Stimulated activated CD8-positive, alpha-beta memory T cell treated with anti-CD3 and anti-CD28 coated beads, Interleukin-2, amount 100 ng/mL, for 1 hour (primary cell): ENCODE measurements at places on chromosomes 1 and 21.

GRCh38 chr1:245404952-245405351, 250.2 kb downstream of the KIF26B start:
- DNase-seq = no peak

- no peak for DNase-seq
These were observed 452.1 kb upstream of the NEGR1 start for GRCh38 chr1:72734415-72734814.

DNA sequence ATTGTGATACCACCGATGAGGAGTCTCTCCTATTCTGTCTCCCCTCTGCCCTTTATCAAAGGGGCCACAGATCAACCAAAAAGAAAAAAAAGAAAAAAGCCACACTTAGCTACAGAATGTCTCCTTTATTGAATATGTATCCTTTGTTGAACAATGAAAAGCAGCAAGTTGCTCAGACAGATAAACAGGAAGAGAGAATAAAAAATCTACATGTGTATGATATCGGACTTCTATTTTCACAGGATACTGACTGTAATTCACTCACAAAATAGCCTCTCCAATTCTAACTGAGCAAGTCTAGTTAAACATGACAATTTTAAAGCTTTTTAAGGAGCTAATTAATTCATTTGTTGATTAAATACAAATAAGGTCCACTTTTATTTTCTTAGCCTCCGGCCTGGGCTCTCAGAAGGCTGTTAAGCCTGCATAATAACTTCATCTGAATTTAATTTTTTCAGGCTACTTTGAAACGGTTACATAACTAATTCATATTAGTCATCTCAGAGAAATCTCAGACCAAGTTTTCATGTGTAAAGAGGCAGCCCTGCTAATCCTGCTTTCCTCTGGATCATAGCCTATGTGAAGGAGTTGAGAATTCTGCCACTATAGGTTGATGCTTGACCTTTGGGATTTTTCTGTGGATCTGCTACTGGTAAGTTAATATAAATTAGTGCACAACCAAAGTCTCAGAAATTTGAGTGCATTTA, 304.1 kb upstream of the NR5A2 start:
- no peak for DNase-seq

GRCh38 chr1:35847935-35848565, 35.0 kb upstream of the AGO1 start:
- DNase-seq = no peak

DNA sequence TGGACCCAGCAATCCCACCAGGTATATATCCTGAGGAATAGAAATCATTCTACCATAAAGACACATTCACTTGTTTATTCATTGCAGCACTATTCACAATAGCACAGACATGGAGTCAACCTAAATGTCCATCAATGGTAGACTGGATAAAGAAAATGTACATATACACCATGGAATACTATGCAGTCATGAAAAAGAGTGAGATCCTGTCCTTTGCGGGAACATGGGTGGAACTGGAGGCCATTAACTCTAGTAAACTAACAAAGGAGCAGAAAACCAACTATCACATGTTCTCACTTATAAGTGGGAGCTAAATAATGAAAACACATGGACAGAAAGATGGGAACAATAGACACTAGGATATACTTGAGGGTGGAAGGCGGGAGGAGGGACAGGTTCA, 36.1 kb upstream of the PRKACB start:
- DNase-seq = no peak

DNA sequence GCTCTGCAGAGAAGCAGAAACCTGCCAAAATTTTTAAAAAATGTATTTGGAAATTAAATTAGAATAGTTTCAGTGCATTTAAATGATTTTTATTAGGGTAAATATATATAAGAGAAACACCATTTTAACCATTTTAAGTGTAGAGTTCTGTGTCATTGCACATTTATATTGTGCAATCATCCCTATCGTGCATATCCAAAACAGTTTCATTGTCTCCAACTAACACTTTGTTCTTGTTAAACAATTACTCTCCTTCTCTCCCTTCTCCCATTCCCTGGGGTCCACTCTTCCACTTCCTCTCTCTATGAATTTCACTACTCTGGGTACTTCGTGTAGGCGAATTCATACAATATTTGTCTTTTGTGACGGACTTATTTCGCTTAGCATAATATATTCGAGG, 6.0 kb upstream of the OR2L8 start:
- no peak for DNase-seq

DNA sequence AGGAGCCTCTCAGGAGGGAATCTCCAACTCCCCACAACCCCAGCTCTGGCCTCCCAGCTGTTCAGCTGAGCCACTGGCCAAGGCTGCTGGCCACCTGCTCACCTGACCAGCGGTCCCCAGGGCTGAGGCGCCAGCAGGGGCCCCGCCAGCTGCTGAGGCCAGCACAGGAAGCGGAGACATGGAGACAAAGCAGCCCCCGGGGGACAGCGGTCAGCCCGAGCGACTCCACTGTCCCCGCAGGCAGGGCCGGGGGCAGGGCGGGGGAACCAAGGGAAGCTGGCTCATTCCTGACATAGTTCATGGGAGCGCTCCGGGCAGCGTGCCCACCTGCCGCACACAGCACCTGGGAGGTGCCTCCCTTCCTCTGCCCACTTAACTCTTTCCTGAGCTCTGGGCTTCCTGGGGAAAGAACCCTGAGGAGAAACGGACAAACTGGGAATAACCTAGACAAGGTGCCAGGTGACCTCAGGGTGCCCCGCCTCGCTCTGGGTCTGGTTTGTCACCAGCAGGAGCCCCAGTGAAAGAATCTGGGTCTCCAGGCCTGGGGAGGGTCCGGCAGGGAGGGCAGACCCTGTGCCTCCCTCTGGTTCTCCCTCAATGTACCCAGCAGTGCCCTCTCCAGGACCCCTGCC, 10.7 kb downstream of the EPHA2 start:
- DNase-seq = no peak

DNA sequence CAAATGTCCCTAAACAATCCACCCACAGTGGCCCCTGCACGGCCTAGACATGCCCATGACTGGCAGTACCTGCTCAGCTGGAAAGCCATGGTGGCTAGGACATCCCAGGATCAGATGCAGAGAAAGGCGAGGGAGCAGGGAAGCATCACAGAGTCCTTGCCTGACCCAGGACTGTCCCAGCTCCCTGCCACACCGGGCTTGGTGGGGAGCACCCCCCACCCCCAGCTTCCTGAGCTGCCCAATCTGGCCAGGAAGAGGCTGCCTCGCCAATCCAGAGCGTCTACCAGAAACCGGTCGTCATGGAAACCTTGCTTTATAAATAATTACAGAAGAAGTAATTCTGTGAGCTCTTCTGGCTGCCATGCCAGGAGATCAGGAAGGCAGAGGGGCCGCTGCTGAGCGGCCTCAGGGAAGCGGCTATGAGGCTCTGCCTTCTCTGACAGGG, 34.8 kb downstream of the ACOT7 start:
- DNase-seq = no peak

DNA sequence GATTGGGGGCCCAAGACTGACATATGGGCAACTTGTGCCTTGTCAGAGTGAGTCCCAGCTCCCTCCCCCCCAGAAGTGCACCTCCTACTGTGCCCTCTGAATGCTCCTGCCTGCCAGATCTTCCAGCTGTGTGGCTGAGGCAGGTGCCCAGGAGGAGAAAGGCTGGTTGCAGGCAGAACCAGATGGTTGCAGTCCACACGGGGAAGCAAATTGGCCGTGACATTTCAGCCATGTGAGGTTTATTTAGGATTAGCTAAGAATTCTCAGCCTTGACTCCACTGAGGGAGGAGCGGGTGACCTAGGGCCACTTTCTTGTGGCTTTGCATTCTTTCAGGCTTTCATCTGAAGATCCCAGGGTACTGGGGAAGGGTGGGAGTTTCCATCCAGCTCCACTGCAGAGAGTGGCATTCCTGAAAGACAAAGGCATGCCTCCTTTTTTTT, 33.8 kb downstream of the PEX14 start:
- no peak for DNase-seq

- DNase-seq = no peak
These were observed 105.9 kb upstream of the SLC45A1 start for GRCh38 chr1:8211883-8212579.

- no peak for DNase-seq
These were observed 707 bp upstream of the KLHL21 start for GRCh38 chr1:6603238-6603914.

DNA sequence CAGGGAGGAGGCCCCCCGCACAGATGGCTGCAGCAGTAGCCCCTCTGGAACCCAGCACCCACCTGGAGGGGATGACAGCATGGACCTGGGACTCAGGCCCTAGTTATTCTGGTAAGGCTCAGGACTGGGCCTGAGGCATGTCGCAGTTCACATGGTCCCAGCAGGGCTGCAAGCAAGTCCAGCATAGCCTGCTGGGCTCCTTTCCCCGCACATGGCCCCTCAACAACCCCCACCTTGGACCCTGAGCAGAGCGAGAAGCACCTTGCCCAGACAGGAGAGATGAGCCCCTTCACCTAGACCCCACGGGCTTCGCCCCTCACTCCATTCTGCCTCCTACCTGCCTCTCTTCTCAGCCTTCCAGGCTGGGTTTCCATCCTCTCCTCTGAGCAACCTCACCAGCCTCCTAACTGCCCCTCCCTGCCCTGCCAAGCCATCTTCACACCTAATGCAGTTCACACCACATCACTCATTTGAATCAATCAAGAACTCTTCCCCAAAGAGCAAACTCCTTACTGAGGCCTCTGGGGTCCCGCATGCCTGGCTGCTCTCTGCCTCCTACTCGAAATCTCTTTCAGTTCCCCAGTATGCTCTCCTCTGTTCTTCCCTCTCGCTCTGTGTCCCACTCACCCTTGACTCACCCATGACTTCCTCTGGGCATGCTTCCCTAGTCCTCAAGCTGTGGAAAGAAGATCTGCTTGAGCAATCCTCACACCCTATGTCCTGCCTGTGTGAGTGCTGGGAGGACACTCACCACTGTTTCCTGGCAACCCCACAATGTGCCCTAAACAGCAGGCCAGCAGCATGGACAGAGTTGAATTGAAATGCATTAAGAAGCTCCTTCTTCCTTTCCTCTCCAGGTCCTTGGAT, 9.4 kb upstream of the THEMIS2 start:
- DNase-seq = no peak

DNA sequence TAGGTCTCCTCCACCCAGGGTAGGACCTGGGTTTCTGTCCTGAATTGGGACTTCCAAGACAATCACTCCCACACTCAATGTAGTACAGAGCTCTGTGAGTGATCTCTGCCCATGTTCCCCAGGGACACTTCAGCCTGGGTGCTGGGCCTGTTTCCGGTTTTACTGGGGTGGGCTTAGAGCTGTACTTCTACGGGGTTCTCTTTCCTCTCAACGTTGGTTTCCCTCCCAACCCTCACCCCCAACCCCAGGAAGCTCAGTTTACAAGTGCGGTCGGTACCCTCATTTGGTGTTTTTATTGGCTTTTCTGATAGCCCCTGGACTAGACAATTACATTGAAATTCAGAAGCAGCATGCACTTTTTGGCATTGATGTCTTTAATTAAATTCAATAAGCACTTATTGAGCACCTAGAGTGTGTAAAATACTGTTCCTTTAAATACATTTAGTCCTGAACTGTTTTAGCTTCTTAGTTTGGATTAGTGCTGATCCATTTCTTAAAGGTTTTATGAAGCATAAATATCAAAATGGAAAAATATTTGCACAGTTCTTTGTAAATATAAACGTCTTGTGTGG, 542 bp upstream of the XPR1 start:
- no peak for DNase-seq

DNA sequence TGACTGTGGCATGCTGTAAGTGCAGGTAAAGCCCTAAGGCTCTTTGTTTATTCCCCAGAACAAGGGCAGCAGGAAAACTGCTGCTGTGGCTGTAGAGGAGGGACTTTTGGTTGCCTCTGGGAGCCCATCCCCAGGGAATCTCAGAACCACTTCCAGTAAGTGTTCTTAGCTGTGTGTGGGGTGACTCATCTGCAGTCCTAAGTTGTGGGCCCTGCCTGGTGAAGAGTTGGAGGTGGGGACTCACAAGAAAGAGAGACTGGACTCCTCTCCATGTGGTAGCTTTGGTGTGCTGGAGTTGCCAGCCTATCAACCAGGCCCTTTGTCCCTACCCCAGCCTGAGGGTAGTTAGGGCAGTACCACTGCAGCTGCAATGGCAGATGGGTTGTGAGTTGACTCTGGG, 24.0 kb upstream of the DENND1B start:
- no peak for DNase-seq

DNA sequence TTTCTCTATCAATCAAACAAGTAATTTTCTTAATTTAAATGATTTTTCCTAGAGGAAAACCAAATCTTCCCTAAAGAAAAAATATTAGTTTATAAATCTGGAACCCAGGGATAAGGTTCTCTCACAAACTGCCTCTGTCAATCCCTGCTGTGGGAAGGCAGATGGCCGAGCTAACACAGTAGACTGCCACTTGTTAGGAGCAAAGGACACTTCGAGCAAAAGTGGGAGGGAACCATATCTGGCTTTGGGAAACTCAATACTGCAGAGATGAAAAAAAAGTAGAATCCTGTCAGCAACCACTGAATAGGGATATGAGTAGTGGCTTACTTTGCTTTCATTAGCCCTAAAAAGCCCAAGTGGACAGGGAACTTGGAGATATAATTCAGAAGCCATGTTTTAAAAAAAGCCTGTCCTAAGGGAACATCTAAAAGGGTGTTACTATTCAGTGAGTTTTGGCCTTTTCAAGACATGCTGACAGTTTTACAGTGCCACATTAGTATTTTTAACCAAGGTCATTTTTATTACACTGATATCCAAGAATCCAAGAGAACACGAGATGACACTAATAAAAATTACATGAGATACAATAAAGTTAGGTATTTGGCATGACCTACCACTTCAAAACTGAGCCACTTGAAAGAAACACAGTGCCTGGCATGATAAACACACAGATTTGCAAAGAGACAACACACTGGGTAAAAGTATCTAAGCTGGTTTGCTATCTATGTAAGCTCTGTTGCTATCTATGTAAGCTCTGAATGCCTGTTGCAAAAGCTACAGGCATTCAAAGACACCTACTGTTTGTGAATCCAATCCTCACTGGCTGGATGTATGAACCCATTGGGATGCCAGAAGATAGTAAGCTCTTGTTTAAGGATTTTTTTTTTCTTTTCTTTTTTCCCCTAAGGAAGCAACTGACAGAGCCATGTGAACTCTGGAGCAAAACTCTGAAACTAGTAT, 21.4 kb downstream of the TEX38 start:
- DNase-seq = no peak

GRCh38 chr1:99675994-99676393, 30.1 kb downstream of the PALMD start:
- no peak for DNase-seq

DNA sequence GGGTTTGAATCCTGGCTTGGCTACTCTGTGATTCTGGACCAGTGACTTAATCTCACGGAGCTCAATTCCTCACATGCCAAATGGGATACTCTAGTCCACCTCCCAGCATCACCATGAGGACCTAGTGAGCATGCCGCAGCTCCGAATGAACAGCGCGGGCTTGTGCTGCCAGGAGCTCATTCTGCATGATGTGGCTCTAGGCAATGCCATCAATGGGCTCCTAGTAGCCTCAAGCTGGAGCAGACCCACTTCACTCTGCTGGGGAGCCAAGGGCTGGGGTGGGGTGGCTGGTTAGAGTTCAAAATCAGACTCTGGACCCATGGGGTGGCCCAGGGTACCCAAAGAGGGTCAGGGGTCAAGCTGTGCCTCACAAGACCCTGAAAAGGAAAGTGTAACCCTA, 41.5 kb downstream of the CDK18 start:
- DNase-seq = no peak
